ENCODE measurements at places on chromosomes 5 and 9.

- no peak for DNase-seq
Measured at GRCh38 chr5:83871533-83872395, 151.1 kb upstream of the HAPLN1 start.

DNA sequence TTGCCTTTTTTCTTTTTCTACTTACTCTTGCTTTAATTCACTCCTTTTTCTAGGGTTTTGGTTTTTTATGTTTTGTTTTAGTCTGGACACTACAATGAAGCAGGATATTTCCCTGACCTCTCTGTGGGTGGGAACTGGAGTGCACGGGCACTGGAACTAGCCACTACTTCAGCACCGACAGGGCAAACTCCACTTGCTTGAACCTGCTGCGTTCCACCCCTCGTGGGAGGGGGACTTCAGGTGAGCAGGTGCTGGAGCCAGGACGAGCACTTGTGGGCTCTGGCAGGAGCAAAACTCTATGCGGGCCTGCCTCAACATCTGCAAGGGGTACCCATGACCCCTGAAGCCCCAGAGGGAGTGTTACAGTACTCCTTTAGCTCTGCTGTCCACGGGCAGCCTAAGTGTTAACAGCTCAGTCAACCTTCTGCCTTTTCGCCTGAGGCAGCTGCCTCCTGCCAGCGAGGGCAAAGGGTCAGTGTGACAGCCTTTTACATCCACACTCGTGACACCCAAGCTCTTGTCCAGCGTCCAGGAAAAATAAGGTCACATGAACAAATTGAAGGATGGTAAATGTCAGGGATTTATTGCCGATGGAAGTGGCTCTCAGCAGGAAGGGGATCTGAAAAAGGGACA lies 144.1 kb upstream of the NFIL3 start:
- no peak for DNase-seq

- DNase-seq = no peak
Measured at GRCh38 chr9:112422417-112423148, 42.7 kb downstream of the HSDL2 start.

GRCh38 chr5:139687656-139688055 lies 39.5 kb downstream of the CXXC5 start:
- no peak for DNase-seq

DNA sequence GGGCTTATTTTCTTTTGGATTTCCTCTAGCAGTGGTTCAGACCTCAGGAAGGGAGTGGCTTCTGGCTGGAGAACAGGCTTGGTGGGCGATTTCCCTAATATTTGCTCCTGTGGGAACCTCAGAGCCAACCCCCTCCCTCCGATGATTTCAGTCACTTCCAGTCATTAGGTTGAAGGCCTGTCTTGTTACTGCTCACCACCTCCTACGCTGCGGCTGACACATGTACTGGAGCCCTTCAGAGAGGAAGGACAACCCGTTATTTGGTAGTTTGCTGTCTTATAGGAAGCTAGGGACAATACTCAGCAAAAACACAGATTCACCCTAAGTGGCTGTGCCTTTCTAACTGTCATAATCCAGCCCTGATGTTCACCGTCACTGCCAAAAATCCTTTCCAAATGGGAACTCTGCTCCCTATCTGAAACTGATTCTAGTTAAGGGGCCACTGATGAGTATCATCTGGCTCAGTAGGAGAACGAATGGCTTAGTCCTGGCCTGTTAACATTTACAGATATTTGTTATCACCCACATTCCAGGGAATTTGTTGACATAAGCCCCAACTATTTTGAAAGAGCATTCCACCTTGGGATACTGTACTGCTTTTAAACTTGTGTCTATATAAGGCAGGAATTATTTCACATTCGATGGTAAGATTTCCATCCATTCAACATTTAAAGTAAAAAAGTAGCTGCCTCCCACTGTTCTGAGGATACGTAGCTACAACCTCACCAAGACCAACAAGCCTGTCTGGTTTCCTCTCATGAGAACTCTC lies 29.3 kb upstream of the ANKH start:
- DNase-seq = no peak

DNA sequence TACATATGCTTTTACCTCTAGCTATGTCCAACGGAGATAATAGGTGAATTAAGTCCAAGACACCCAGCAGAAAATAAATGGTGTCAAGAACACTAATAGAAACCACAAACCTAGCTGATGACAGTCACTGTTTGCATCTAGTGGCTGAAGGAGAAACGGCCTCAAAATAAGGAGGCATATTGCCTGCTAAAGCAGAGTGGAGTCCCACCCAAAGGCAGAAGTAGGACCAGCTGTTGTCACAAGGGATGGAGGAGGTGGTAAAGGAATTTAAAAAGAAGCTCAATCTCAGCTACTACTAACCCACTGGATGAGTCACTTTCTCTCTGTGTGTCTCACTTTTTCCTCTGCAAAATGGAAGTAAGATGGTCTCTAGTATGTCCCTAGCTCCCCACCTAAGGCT lies 224.3 kb downstream of the GRIA1 start:
- DNase-seq = no peak

GRCh38 chr5:65555287-65555686 lies 7.7 kb downstream of the CENPK start:
- no peak for DNase-seq

DNA sequence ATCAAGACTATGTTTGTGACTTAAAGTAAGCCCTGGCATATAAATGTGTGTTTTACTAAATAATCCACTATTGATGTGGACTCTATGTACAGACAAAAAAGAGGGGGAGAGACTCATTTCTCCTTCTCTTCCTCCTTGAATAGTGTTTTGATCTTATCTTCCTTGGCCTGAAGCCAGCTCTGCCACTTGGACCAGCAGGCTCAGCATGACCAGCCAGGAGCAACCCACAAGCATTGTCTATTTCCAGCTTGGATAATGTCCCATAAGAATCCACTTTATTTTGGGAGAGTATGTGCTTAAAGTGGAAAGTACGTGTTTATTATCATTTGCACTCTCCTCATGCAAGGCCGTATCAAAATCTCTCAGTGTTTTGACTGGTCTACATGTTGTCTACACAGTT lies 23.8 kb upstream of the SLC46A2 start:
- no peak for DNase-seq

DNA sequence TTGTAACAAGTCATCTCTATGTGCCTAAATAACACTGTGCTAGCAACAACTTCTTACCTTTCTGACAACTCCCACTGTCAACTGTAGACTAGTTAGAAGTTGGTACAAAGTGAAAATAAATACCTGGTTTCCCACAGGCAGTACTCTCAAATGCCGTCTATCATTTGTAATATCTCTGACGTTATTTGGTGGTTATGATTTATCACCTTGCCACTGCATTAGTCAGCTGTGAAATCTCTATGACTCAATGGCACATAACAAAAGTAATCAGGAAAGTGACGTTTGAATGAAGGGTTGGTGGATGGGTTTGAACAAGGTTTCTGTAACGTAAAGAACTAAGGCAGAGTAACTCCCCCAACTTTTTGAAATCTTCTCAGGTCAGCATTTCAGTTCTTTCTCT lies 592.3 kb downstream of the MAT2B start:
- no peak for DNase-seq

DNA sequence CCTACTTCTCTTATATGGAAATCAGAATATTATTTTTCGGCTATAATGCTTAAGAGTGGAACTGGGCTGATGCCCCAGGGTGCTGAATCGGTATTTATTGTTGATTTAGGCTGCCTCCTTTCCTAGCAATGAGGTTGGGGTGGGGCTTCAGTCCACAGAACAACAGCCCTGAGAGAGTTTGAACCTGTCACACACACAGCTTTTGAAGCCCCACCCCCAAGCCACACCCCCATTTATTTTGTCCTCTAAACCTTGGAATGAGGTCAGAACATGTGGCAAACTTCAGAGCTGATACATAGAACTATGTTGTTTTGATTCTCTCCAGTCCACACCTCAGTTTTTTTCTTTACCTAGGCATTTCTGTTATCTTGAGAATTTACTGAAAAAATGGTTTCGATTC lies 51.7 kb upstream of the CAMK4 start:
- DNase-seq = no peak

DNA sequence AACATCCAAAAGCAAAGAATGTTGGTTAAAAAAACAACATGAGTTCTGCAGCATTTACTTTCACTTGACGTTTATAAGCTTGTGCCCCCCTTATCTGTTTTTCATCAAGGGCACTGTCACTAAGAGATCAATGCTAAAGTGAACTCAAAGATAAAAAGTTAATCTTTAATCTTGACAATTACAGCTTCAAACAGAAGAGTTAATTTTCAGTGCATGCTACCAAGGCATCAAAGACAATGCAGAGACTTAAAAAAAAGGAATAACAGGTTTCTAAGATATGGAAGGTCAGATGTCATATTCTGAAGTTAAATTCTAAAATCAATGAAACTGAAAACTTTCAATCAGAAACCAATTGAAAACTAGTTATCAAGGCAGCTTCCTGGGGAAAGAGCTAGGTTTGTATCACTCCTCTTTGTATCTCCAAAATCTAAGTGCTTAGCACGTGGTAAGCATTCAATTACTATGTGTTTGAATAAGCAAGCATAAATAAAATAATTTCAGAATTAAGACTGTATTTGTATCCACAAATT lies 37.6 kb downstream of the TMEM245 start:
- no peak for DNase-seq

- no peak for DNase-seq
Measured at GRCh38 chr5:16727755-16728325, 111.0 kb upstream of the RETREG1 start.

DNA sequence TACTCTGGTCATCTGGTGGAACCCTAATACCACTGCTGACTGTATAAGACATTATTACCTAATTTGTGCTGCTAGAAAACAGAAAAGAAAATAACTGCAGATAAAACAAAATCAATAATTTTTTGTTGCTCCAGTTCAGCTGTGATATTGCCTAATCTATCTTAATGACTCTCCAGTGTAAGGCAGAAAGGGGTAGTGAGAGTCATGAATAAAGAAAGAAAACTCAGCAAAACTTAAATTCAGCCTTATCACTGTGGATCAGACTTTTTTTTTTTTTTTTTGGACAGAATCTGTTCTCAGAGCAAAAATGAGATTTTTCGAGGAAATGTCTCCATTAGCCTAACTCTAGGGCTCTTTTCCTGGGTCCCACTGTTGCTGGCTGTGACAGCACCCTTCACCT lies 1.1 kb upstream of the DOCK2 start:
- no peak for DNase-seq

GRCh38 chr9:72382405-72382804 lies 17.4 kb upstream of the ZFAND5 start:
- no peak for DNase-seq

GRCh38 chr9:85200726-85201404 lies 531.3 kb downstream of the NTRK2 start:
- no peak for DNase-seq

DNA sequence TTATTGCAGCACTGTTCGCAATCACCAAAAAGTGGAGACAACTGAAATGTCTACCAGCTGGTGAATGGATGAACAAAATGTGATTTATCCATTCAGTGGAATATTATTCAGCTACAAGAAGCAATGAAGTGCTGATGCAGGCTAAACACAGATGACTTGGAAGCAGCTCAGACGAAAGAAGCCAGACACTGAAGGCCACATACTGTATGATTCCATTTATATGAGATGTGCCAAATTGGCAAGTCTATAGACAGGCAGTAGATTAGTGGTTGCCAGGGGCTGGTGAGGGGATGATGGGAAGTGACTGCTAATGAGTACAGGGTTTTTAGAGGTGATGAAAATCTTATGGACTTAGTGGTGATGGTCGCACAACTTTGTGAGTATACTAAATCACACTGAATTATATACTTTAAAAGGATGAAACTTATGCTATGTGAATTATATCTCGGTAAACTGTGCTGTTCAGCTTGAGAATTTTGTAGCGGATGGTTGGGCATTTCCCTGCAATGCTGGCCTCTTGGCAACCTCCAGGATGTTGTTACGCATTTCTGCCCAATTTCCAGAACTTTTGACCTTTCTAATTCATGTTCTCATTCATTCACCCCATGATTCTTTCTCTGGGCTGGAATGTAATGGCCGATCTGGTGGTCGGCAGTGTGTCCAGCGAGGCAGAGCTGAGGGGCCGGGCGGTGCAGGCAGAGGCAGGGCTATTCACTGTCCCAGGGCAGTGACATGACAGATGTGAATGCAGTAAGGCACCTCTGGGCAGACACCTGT lies 22.0 kb upstream of the WNK2 start:
- DNase-seq = no peak

- no peak for DNase-seq
Measured at GRCh38 chr9:92721548-92721947, 43.1 kb downstream of the BICD2 start.

GRCh38 chr9:89888677-89889076 lies 283.9 kb downstream of the GADD45G start:
- DNase-seq = no peak

DNA sequence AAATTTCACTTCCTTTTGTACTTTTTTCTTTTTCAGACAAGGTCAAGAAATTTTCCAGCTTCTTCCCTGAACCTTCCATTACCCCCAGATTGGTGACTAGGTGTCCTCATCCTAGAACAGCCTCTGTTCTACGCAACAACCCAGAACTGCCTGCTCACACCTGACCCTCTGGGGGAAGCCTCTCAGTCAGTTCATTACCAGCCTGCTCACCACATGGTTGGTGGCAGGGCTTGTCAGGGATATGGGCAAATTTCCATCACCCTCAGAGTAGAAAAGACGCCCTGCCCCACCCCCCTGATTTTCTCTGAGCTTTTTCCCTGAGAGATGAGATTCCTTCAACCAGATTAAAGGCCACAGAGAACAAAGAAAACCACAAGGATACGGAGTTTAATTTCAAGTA lies 5.3 kb upstream of the CFAP95 start:
- no peak for DNase-seq

- DNase-seq = no peak
Measured at GRCh38 chr5:126044111-126044668, 379.0 kb upstream of the GRAMD2B start.

GRCh38 chr5:32095261-32095671 lies 78.9 kb downstream of the GOLPH3 start:
- DNase-seq = no peak
